ENCODE measurements at places on chromosomes 7 and 10. TPM values are rescaled to one million over a fixed set of nuclear protein-coding genes. Genes with fewer than 3 reads are reported as not detected.

The DLX6 gene
- total RNA-seq: not detected

The PDZD7 gene
- 0.16 TPM for total RNA-seq

The MKLN1 gene
- 65.8 TPM for total RNA-seq

The TMEM236 gene
- 1.3 TPM for total RNA-seq

The DLG5 gene
- 78.1 TPM for total RNA-seq

The EVX1 gene
- not detected for total RNA-seq

The GATA3 gene
- not detected for total RNA-seq

The BMPER gene
- 3.1 TPM for total RNA-seq

The FAM171A1 gene
- 7.5 TPM for total RNA-seq

The ANXA8L1 gene
- total RNA-seq: 0.68 TPM

The SPDYE2 gene
- total RNA-seq: not detected
